ENCODE measurements at places on chromosomes 7 and 10.

DNA sequence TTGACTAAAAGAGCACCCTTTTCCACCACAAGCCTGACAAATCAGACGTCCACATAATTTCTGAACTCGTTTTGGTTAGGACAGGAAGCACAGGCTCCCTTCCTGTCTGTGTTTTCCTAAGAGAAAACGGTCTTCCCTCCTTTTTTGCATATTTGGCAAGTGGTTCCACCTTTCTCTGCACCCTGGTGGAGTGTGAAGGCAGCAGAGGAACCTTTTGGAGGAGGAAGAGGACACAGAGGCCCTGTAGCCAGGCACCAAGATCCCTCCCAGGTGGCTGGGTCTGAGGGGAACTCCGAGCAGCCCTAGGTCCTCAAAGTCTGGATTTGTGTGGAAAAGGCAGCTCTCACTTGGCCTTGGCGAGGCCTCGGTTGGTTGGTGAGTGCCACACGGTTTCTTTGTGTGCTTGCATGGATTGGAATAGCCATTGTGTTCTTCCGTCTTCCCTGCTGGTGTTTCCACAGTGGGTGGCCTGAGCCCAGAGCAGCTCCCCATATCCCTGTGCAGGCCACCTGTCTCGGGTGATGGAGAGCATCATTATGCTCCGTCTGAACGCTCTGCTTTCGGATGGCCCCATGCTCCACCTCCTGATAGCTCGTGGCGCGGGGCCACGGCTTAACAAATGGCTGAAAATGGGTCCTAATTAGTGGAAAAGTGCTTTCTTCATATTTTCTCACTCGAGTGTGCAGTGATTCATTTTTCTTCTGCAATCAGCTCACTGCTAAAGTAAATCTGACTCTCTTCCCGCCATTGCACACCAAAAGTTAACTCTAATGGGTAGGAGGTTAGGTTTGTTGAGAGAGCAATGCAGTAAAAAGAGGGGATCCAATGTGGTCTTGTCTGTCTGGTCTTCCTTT lies 4.2 kb downstream of the IKZF1 start:
- no peak for DNase-seq

- DNase-seq, result no peak
Measured at GRCh38 chr10:19195698-19196097, 147.1 kb downstream of the MALRD1 start.

GRCh38 chr7:117459735-117460134 lies 20.1 kb upstream of the CFTR start:
- DNase-seq, result no peak

- no peak for DNase-seq
Measured at GRCh38 chr10:134247-135131, 766 bp upstream of the ZMYND11 start.
